Activated CD4-positive, alpha-beta T cell treated with anti-CD3 and anti-CD28 coated beads for 48 hours (primary cell): ENCODE measurements at places on chromosomes 6 and 20.
A peak's percentile ranks its signal among the peaks of the same experiment; 100 is the strongest.

DNA sequence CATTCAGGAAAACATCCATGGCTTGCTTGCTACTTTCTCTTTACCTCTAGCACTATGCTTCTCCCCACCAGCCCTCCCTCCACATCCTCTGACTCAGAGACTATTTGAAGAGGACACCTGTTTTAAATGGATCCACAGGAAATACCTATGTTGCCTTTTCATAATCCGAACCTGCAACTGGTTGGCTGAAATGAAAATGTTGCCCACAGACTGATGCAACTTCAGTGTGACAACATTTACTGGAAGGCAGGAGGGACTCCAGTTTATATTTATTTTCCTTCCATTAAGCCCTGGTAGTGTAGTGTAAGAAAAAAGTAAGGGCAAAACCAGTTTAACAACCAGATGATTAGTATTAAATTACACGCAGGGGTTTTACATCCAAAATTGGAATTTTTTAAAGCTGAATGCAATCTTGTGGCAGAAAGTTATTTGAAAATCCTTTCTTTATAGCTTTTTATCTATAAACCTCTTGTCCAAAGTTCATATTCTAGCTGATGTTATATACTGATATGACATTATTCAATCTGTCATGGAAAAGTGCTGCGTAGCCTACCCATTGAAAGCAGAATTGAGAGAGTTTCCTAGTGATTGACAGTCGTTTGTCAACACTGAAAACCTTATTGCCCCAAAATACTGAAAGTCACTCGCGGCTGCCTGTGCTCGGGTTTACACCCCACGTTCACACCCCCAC lies 881 bp upstream of the AIG1 start:
- peak; percentile 46 for DNase-seq

DNA sequence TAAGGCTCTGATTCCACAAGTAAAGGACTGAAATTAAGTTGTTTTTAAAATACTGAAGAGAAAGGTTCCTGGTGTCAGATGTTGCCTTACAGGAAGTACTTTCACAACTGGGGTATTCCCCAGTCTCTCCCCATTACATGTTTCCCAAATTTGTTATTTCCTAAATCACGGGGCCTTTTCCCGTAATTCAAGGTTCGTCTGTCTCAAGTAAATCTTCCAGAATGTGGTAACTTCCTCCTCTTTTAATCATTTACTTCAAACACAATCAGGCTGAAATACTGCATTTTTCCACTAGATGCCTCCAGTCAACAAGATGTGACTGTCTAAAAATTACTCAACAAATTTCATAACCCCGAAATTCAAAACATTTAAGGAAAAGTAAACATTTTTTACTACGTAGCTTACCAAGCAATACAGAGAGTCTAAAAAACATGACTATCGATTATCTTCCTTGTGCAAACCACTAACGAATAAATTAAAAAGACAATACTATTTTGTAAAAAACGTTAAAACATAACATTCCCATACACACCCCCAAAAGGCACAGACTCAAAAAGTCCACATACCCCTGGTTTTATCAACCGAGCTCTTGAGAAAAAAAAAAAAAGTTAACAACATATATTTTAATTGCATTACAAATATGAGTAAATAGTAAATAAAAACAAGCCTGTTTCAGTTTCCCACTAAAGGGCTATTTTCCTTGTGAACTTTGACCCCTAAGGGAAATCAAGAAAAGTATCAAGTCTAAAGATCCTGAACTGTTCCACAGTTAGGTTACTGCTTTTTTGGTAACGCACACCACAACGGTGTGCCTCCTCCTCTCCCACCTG lies 1.7 kb downstream of the SOD2 start:
- no peak for DNase-seq

GRCh38 chr6:134035823-134036296 lies 16.6 kb downstream of the SLC2A12 start:
- DNase-seq: peak; percentile 21

DNA sequence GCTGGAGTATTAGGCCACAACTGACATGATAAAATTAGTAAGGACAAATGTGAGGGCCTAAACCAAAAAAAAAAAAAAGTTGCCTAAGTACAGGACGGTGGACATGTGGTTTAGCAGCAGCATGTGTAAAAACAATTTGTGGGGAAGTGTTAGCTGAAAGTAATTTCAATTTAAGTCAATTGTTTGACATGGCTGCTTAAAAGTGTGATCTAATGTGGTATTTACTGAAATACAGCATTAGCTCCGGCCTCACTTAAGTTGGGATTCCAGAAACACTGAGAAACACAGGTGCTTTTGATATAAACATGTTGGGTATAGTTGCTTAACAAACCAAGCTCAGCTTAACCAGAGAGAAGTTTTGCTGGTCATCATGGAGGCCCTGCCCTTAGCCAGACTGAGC lies 119.7 kb downstream of the FYN start:
- DNase-seq: no peak

DNA sequence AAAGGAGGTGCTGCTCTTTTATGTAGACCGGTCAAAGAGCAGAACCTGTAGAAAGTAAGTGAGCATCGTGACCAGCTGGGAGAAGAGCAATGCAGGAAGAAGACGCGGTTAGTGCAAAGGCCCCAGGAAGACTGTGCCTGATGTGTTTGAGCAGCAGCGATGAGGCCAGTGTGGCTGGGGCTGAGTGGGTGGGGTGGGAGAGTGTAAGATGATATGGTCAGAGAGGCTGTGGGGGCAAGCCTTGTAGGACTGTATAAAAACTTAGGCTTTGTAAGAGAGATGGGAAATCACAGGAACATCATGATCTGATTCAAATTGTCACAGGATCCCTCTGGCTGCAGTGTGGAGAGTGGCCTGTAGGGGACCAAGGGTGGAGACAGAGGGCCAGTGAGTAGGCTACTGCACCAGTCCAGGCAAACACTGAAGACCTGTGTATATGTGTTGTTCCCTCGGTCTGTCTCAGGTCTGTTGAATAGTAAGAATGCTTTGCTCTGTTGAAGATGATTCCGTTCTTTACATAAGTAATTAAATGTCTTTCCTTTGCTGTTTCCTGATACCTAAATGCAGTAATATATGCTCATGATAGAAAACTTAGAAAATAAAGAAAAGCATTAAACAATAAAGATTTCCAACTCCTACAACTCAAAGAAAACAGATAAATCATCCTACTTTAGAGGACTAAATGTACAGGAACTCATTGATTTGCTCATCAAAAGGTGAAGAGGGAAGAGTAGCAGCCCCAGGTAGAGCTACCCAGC lies 23.6 kb upstream of the WFDC2 start:
- DNase-seq: peak; percentile 54

GRCh38 chr6:67112120-67112519 lies 1405.1 kb upstream of the EYS start:
- DNase-seq: no peak

DNA sequence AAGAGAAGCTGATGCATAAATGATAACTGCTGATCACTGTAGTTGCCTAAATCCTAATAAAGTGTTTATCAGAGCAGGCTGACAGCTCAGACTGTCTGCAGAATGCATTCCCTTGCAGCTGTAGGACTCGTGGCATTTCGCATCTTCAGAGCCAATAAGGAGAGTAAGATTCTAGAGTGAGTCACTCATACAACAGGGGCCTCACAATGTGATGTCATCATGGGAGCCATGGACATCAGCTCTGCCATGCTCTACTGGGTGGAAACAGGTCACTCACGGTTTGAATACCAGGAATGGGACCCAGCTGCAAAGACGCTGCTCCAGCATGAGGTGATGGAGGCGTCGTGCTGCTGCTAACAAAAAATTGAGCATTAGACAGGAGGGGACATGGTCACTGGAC lies 7.4 kb downstream of the FAM209B start:
- DNase-seq: no peak

- DNase-seq: no peak
Measured at GRCh38 chr6:136158387-136158821, 91.7 kb downstream of the MTFR2 start.

- DNase-seq: no peak
Measured at GRCh38 chr6:89941031-89941762, 46.9 kb downstream of the GJA10 start.

GRCh38 chr20:37380864-37381579 lies 35.1 kb downstream of the SRC start:
- DNase-seq: no peak

- DNase-seq: peak; percentile 90
Measured at GRCh38 chr20:63434599-63435378, 37.7 kb downstream of the KCNQ2 start.

DNA sequence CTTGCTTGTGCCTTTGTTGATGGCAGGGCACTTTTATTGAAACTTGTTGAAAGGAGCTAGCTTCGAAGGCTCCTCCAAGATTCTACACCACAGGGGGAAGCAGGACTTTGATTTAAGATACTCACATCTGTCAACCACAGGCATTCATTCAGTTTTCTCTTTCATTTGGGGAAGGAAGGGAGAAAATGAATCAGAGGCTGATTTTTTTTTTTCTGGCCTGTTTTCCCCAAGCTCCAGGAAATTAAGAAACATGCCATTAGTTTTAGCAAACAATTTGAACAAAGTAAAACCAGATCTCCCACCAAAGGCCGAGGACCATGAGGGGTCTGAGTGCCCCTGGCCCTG lies 8.7 kb upstream of the APCDD1L start:
- no peak for DNase-seq

GRCh38 chr6:169269180-169270076 lies 15.8 kb upstream of the THBS2 start:
- DNase-seq: no peak

DNA sequence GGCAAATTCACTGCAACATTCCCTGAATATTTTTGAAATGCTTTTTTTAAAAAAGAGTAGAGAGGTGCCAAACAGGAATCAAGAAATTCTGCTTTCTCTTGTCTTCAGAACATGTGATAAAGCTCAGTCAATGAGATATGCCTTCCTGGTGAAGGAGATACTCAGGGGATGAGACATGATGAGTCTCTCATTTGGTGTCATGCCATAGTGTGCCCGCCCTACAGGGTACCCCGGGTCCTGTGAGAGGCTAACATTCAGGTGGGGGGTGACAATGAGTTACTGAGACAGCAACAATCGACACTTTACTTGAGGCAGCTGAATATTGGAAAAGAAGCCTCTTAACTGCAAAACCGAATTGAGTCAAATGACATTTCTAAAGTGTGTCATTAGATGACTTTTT lies 6.7 kb downstream of the CCR6 start:
- DNase-seq: no peak

- no peak for DNase-seq
Measured at GRCh38 chr6:160069050-160069454, 52.6 kb upstream of the SLC22A1 start.

DNA sequence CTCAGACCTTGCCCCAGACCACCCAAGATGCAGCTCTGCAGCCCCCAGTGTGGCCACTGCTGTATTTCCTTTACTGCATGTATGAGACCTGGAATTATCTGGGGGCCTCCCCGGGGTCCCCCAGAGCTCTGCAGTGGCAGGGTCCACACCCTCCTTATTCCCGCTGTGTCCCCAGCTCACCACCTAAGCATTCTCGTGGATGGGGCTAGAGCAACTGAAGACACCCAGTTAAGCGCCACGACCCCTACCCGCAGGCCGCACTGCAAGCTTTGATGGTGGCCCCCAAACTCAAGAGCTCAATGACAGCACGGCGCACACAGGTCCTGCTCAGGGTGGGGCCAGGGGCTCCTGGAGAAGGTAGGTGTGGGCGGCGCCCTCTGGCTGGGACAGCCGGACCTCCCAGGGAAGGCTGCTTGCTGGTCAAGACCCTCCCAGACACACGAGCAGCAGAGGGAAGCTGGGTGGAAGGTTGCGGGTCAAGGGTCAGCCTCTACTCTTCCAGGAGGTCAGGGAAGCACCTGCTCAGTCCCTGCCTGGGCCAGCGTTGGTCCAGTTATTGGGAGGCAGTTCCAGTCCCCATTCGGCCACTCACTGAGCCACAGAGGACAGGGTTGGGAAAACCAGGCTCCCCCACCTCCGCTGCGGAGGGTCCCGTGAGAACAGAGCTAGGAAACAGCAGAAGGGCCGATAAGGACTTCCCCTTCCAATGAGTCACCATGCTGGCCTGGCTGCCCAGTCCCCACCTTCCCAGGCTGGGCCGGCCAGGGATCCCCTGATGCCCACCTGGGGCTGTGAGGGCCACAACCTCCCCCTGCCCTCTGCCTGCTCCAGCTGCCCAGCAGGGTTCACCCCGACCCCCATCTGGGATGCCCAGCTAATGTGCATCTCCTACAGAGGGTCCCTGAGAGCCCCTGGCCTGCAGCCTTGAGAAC lies 2.9 kb downstream of the LAMA5 start:
- DNase-seq: no peak

DNA sequence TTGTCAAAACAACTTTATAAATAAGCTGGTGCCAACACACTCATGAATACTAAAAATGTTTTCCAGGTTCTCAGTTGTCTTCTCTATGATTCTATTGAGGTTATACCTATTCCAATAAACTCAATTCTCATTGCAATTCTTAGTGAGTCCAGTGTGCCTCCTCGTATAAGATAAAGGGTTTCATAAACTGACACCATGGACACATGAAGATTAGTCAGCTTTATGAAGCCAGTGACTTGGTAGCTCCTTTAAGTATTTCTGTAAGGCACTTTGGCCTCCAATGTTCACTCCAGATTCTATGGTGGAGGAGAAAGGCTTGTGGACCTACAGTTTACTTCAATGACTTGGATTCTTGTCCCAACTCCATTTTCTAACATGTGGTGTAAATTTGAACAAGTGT lies 521.3 kb upstream of the JARID2 start:
- DNase-seq: no peak

- no peak for DNase-seq
Measured at GRCh38 chr6:132205946-132206345, 195.3 kb downstream of the MOXD1 start.

GRCh38 chr6:53527249-53527765 lies 17.6 kb downstream of the GCLC start:
- no peak for DNase-seq

DNA sequence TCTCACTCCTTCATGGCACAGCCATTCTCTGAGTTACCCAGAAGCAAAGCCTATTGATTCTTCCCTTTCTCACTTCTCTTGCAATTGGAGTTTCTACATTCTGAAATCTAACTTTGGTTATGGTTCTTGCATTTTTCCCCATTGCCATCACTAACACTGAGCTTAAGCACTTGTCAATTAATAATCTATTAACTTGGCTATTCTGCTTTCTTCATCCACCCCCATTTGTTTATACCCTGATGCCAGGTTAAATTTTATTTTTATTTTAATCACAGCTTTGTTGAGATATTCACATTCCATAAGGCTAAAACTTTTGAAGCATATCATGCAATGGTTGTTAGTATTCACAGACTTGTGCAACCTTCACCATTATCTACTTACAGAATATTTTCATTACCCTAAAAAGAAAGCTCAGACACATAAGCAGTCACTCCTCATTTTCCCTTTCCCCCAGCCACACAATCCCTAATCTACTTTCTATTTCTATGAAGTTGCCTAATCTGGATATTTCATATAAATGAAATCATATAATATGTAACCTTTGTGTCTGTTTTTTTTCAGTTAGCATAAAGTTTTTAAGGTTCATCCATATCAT lies 222.3 kb downstream of the UBE3D start:
- DNase-seq: no peak

- no peak for DNase-seq
Measured at GRCh38 chr6:154996016-154996590, 988 bp downstream of the TIAM2 start.

GRCh38 chr20:61764471-61765025 lies 301.1 kb downstream of the TAF4 start:
- DNase-seq: no peak

- no peak for DNase-seq
Measured at GRCh38 chr20:10324198-10324847, 105.7 kb downstream of the SNAP25 start.
